Stimulated activated CD8-positive, alpha-beta memory T cell treated with anti-CD3 and anti-CD28 coated beads, Interleukin-15, amount 100 ng/mL, for 1 hour (primary cell): ENCODE measurements at places on chromosomes 11 and 22.
A peak's percentile ranks its signal among the peaks of the same experiment; 100 is the strongest.

DNA sequence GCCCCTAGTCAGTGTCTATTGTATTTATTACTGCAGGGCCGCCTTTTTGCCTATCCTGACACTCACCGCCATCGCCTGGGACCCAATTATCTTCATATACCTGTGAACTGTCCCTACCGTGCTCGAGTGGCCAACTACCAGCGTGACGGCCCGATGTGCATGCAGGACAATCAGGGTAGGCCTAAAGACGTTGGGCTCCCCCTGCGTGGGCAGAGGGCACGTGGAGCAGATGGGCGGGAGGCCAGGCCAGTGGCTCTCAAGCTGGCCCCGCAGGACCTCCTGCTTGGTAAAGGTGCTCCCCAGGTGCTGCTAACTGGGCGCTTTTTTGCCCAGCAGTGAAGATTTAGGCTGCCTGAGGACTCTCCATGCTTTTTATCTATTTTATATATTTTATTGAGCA is 22.5 kb downstream of the CAT start:
- DNase-seq: no peak

DNA sequence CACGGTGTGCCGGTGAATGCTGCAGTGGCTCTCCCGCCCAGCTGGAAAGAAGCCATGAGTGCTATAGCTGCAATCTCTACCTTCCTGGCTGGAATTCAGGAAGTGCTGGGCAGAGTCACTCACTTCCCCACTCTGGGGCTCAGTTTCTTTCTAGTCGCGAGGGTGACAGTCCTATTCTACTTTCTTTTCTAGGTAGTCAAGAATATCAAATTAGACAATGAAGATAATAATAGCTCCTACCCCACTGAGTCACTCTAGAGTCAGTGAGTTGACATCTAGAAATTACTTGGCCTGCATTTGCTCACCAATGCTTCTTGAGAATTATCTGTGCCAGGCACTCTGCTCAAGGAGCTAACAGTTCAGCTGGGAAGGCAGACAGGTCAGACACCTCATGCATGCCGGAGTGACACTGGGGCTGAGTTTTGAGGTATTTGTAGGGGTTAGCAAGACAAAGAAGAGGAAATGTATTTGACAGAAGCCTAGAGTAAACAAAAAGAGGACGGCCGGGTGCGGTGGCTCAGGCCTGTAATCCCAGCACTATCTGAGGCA is 3.2 kb downstream of the CENPM start:
- no peak for DNase-seq

- no peak for DNase-seq
These were observed 3.7 kb upstream of the RPS6KA4 start for GRCh38 chr11:64355078-64355940.

GRCh38 chr11:128021349-128022006 is 565.9 kb downstream of the ETS1 start:
- no peak for DNase-seq

DNA sequence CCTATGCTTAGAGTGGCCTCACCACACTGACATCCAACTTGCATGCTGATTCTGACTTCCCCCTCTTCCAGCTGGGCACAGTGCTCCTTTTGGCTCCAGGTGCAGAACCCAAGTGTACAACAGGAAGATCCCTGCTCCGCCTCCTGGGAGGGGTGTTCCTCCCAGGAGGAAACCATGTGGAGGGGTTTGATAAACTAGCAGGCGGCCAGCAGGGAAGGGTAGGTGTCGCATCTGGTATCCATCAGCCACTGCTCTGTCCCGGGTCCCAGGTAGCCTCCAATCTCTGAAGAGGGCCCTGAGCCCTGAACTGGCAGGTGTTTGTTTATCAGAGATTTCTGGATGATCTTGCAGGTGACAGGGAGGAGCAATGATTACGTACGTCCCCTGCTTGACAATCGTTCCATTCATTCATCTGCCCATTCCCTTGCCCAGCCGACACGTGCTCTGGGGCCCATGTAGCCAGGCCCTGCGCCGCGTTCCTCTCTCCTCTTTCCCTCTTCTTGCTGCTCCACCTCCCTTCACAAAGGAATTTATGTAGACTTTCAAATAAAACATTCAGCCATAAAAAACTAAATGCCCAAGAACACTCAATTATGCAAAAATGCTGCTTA is 41.2 kb upstream of the MICAL2 start:
- DNase-seq: no peak

GRCh38 chr11:98772893-98773292 is 247.9 kb upstream of the CNTN5 start:
- no peak for DNase-seq

DNA sequence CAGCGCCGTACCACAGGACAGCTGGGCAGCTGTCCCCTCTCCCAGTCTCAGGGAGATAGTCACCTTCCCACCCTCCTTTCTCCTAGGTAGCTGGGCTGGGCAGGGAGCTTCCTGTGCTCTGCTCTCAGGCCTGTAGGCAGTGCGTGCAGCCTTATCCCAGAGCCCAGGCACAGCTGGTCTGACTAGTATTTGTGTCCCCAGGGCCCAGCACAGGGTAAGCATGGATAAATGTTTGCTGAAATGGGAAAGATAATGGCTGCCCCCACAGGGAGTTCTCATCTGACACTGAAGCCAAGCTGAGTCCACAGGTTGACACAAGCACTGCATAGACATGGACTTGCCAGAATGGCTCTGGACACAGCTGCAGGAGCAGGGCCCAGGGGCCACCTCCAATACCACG is 9.8 kb downstream of the SLC15A3 start:
- DNase-seq: no peak

DNA sequence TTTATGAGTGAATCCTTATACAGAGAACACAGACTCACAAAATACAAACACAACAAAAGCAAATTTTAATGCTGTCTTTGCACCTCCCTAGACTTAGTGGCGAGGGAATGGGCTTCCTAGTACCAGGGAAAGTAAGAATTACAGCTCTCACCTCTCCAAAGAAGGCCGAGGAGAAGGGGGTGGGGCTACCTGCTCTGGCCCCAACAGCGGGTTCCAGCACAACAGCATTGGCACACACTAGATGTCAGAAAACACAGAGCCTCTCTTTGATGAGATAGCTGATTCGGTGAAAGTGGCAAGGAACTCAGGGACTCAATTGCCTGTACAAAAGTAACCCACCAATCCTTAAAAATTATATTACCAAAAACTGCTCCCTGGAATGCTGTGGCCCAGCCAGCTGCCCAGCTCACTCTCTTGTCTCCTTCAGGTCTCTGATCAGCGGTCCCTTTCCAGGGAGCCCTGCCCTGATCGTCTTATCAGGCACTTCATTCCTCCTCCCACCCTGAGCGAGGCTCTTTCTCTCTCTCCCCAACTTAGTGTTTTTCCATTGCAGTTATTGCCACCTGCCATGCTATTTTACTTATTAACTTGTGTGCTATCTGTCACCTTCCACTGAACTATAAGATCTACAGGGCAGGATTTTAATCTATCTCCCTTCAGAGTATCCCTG is 30.7 kb downstream of the SPON1 start:
- no peak for DNase-seq

DNA sequence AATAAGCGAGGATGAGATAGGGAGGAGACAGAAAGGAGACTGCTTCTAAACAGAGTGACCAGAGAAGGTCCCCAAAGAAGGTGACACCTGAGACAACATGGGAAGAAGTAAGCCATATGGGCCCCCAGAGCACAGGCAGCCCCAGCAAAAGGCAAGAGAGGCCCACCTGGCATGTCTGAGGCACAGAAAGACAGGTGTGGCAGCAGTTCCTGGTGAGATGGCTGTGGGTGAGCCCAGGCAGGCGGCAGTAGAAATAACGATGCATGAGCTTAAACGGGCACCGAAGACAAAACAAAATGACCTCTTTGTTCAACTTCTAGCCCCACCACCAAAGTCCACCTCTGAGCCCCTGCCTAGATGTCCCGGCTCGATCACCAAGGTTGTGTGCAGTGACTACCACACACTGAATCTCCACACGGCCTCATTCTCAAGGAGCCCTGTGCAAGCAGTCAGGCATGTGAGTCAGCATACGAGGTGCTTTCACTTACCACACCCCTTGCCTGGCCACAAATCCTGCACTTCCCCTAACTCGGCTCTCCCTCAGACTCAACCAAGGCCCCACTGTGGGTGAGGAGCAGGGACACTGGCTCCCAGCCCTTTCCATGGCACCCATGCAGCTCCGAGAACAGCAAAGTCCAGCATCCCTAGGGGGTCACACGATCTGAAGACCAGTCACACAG is 77.6 kb downstream of the PACSIN2 start:
- no peak for DNase-seq

DNA sequence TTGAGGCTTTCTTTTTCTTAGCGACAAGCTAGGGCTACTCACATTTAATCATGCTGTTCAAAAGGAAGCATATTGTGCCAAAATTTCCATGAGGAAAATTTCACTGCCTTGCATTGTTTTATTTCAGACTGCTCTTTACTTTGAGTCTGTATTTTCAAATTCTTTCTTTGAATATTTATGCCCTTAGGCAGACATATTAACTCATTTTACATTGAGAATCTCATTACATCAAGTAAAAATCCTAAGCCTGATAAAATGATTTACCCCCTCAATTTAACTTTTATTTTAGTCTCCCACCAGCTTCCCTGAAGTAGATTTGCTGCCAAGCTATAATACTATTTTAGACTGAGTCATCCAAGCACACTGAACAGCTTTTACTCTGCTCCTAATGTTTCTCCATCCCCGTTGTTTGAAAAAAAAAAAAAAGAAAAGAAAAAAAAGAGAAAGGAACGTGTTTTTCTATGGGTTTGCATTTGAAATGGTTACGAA is 189.3 kb upstream of the MTMR2 start:
- no peak for DNase-seq

DNA sequence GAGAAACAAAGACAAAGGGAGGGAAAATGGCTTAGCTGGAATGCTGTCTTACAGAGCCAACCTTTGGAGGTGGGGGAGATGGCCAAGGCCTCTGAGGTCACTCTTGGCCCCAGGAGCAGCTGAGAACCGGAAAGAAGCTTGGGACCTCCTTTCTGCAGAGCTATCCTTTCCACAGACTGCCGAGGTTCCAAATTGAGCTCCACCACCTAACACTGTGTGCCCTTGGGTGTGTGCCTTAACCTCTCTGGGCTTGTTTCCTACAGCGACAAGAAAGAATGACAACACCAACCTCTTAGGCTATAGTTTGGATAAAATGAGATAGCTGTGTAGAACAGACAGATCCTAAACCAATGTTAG is 23.2 kb downstream of the RTN4RL2 start:
- no peak for DNase-seq

- no peak for DNase-seq
These were observed 102.0 kb downstream of the INSC start for GRCh38 chr11:15216678-15217077.

DNA sequence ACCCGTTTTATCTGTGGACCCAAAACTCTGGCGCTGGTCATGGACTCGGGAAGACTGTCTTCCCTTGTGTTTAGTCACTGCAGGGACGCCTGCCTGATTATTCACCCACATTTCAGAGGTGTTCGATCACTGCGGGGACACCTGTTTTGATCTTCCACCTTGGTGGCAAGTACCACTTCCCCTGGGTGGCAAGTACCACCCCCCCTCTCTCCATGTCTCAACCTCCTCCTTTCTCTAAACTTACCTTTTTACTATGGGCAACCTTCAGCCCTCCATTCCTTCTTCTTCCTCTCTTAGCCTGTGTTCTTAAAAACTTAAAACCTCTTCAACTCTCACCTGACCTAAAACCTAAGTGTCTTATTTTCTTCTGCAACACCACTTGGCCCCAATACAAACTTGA is 1.9 kb upstream of the NDUFC2 start:
- no peak for DNase-seq

DNA sequence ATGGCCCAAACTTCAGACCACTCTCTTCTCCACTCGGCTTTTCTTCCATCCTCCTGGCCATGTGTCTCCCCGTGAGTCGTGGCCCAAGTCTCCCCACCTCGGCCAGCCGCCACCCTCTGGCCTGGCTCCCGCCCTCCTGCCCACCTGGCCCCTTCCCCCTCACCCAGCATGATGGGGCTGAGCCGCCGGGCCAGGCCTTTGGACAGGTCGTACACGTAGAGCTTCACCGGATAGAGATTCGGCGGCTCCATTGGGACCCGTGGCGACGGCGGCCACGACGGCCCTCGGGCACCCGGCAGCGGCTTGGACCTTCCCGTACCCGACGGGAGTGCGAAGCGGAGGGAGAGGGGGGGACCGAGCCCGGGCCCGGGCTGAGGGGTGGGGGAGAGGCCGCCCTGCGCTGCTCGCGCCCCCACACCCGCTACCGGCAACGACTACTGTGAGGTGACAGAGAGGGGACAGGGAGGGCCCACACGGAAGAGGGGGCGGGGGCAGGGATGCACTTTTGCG is at the start of gene DESI1:
Gene DESI1, minus strand, starts transcription at position 455 of the 510 bp plus-strand sequence. Its CDS starts 204 bp downstream, at position 251.
- peak; percentile 2 for DNase-seq

- no peak for DNase-seq
These were observed 101.7 kb upstream of the TRIM77 start for GRCh38 chr11:89608234-89608966.

GRCh38 chr11:59641156-59641555 is 25.6 kb upstream of the OSBP start:
- DNase-seq: no peak

DNA sequence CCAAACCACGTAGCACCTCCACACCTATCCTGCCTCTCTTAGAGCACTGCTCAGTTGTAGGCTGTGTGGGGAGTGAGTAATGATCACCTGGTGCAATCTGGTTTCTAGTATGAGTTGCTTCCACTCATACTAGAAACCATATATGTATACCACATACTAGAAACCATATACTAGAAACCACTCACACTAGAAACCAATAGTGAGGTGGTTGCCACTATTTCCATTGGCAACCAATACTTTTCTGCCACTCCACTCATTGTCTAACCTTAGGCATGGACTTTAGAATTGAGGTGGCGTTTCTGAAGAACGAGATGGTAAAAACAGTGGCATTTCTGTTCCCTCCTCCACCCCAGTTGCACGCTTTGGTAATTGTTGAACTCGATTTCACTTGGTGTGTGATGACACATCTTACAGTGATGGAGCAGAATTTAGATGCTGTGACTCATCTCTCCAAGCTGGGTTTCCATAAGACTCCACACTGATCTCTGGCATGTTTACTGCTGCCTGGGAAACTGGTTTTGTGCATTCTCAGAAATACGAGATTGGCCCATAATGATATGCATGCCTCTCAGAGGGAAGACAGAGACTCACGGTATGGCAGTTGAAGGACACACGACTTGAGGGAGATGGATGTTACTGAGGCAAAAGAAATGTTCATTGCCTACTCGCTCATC is 82.9 kb downstream of the KIRREL3 start:
- DNase-seq: no peak

- no peak for DNase-seq
These were observed 43.4 kb upstream of the RAB1B start for GRCh38 chr11:66225066-66225465.

GRCh38 chr11:47917599-47918369 is 62.6 kb upstream of the PTPRJ start:
- no peak for DNase-seq

- DNase-seq: no peak
These were observed 3.9 kb downstream of the C11orf24 start for GRCh38 chr11:68267881-68268240.
